NCI-H460 (cell line): ENCODE measurements at places on chromosomes 2 and 18. TPM values are rescaled to one million over a fixed set of nuclear protein-coding genes. Genes with fewer than 3 reads are reported as not detected.

- DNase-seq, result no peak
These were observed 208.9 kb upstream of the BOD1L2 start for GRCh38 chr18:56937874-56938430.

DNA sequence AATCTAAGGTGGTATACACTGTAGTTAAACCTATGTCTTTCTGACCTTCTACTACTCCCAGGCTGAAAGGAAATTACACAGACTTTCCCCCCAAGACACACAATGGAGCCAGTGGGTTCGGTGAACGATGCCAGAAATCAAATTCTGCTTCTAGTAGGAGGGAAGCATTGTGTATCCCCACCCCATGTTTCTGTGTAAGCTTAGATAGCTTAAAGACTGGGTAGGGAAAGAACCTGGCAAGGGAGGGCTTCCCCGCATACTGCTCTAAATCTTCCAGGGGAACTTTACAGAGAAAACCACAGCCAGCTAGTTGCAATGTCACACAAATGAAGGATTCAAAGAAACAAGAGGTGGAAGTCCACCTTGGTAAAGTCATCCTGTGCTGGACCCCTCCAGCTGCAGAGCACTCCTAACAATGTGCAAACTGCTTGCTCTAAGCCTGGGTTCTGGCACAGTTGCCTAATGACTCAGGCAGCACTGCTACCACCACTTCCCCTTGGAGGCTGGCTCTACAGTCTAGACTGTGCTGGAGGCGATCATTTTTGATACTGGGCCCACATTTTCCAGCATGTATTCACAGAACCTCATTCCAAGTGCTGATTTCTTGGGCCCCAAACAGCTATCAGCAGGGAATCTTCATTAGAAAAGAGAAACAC is 47.5 kb downstream of the TRIB2 start:
- DNase-seq, result no peak

The DRC1 gene
- 0.46 TPM in 1 of 2 replicates, not detected in the other for total RNA-seq

DNA sequence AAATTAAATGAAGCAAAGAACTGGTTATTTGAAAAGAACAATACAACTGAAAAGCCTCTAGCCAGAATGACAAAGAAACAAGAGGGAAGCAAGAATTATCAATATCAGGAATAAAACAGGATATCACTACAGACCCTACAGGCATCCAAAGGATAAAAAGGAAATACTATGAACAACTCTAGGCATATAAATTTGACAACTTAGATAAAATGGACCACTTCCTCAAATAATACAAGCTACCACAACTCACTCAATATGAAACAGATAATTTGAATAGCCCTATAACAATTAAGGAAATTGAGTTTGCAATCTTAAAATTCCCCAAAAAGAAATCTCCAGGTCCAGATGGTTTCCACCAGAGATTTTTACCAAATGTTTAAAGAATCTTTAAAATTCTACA is 19.8 kb downstream of the RPRD1A start:
- DNase-seq, result no peak

The SP140 gene
- total RNA-seq, result 0.17 and 0.89 TPM in 2 replicates

- DNase-seq, result no peak
These were observed 169.2 kb upstream of the APCDD1 start for GRCh38 chr18:10285283-10285640.

- peak; percentile 13 for DNase-seq
These were observed 9.3 kb upstream of the SCYGR5 start for GRCh38 chr2:227657199-227657845.

DNA sequence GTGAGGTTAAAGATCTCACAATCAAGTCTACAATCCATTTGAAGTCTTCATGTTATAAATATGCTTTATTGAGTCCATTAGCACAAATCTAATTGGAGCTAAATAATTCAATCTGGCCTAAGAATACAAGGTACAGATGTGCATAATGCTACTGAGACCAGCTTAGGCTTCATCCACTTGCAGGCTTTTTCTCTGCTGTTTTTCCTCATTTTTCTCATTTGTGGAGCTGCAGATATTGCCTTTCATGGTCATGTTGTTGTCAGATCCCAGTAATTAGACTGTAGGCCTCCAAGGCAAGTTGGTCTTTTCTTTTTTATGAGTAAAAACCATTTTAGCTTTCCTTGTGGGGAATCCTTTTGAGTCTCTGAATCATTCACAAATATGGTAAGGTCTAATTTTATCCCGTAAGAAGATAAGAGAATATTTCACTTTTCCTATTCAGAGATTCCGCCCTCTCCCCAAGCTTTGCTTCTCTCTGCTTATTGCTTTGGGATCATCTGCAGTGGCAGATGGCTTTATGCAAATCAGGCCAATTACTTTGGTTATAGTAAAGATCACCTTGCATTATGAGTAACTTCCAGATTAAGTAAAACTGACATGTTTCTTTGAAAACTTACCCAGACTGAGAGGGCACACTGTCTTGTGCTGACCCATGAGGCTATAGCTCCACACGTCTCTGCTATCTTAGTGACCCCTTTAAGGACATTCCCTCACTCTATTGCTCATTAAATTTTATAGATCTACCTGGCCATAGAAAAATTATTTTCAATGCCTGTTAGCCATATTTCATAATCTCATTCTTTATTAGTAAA is 80.9 kb downstream of the MGAT5 start:
- no peak for DNase-seq

DNA sequence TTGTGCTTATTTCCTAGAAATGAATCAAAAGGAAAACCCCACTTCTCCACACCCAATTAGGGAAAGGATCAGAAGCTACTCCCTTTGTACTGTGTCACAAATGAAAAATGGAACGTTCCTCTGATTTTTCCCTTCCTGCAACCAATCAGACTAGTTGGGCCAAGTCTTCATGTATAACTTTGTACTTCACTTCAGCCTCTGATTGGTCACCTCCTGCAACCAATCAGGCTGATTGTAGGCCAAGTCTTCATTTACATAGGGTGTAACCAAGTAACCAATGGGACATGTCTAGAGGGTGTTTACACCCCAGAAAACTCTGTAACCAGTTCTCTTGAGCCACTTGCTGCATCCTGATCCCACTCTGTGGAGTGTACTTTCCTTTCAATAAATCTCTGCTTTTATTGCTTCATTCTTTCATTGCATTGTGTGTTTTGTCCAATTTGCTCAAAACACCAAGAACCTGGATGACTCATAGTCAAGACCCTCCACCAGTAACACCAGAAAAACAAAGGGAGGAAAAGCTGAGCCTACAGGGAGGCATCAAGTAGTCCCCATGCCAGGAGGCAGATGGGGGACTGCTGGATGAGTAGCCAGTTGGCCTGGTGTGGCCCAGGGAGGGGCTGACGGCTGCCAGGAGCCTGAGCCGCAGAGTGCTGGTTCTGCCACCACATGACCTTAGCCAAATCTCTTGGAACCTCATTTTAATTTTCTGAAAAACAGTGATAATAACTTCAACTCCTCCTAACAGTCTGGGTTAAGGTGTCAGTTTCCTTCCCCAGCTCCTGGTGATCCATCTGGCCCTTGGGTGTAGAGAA is 46.1 kb downstream of the SOWAHC start:
- no peak for DNase-seq

- no peak for DNase-seq
These were observed 35.9 kb upstream of the SNED1 start for GRCh38 chr2:240962300-240963064.
